ENCODE measurements at places on chromosomes 13 and 19. TPM values are rescaled to one million over a fixed set of nuclear protein-coding genes. Genes with fewer than 3 reads are reported as not detected.

The ZNF569 gene
- 6.9 TPM for total RNA-seq

The SPACA6 gene
- total RNA-seq, result 13.5 TPM

The LHFPL6 gene
- total RNA-seq, result 67.8 TPM

The SHD gene
- not detected for total RNA-seq

The CEACAM4 gene
- 0.93 TPM for total RNA-seq

GRCh38 chr13:29830000-29830399, 20.4 kb downstream of the UBL3 start:
- ATAC-seq, result no peak

GRCh38 chr19:6041991-6042481, 64.1 kb upstream of the RANBP3 start:
- no peak for ATAC-seq

DNA sequence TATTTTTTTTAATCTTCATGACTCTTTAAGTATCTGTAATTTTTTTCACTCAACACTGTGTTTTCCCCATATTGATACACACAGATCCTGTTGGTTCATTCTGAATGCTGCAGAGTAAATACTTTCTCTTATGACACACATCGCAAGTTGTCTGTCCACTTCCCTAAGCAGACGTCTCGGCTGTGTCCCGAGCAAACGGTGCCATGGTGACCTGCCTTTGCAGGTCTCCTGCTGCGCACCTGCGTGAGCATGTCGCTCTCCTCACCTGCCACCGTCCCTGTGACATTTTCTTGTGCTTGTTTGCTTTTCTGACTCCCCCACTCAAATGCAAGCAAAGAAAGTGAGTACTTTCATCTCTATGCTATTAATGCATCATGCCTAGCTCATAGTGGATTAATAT, 57.8 kb downstream of the CCDC70 start:
- no peak for ATAC-seq

GRCh38 chr13:29448174-29448573, 147.3 kb downstream of the SLC7A1 start:
- no peak for ATAC-seq

GRCh38 chr13:97432232-97432916, 1.6 kb upstream of the RAP2A start:
- ATAC-seq, result no peak

DNA sequence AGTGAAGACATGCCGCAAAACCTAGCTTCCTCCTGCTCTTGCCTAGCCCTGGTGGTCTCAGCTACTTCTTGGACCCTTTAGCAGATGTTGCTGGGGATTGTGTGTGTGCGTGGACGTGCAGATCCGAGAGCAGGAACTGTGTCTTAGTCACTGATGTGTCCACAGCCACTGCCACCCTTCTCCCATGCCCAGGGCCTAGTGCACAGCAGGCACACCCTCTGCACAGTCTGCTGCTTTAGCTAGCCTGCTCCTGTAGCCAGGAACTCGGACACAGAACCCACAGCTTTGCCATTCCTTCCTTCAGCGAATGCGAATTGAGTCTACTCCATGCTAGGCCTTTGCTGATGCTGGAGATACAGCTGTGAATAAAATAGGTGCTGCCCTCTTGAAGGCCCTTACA, 2.3 kb downstream of the CLPTM1 start:
- ATAC-seq, result no peak

DNA sequence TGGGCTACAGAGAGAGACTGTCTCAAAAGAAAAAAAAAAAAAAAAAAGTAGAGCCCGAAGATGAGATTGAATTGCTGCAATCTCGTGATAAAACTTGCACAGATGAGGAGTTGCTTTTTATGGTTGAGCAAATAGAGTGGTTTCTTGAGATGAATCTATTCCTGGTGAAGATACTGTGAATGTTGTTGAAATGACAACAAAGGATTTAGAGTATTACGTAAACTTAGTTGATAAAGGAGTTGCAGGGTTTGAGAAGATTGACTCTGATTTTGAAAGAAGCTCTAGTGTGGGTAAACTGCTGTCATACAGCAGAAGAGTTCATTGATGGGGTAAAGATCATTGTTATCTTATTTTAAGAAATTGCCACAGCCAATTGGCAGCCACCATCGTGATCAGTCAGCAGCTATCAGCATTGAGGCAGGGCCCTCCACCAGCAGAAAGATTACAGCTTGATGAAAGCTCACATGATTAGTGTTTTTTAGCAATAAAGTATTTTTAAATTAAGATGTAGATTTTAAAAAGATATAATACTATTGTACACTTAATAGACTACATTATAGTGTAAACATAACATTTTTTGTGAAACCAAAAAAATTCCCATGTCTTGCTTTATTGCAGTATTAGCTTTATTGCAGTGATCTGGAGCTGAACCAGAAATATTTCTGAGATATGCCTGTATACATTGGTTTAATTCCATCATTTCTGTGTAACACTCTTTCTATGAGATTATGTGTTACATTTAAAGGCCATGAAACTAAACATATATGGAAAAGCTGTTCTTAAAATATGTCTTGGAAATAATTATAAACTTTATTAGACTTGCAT, 43.1 kb downstream of the ZMYM2 start:
- ATAC-seq, result no peak
